ENCODE measurements at places on chromosomes 7 and 10.

DNA sequence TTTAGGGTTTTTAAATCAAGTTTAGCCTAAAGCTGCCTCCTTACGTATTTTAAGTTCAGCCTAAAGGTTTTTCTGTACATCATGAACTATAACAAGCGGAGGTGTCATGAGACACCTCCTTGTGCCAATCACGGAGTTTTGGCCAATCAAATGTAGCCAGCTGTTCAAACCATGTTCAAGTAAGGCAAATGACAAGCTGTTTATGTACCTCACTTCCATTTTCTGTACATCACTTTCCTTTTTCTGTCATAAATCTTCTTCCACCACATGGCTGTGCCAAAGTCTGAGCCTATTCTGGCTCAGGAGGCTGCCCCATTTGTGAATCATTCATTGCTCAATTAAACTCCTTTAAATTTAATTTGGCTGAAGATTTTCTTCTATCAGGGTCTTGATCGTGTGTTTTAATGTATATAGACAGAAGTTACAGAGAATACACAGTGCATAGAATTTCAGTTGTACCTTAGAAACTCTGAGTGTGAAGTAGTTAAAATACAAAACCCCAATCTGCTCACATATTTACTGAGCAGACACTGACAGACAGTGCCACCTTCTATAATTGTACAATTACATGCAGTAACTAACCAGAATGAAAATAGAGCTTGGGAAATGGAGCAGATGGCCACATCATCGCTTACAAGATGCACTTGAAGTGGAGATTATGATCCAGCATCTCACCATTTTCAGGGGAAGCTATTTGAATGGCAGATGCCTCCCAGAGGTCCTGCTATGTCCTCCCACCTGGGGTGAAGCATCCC is 76.9 kb upstream of the LANCL2 start:
- DNase-seq: no peak

- peak; percentile 25 for DNase-seq
These were observed 77.5 kb upstream of the CACUL1 start for GRCh38 chr10:118832241-118832651.

- no peak for DNase-seq
These were observed 295.4 kb downstream of the GRID1 start for GRCh38 chr10:86071145-86071544.

- no peak for DNase-seq
These were observed 1066.3 kb downstream of the CNTNAP2 start for GRCh38 chr7:147182874-147183273.

GRCh38 chr10:43809211-43809930 is 160.7 kb upstream of the ZNF32 start:
- peak; percentile 8 for DNase-seq

GRCh38 chr10:11724938-11725776 is 17.0 kb upstream of the ECHDC3 start:
- DNase-seq: peak; percentile 86

DNA sequence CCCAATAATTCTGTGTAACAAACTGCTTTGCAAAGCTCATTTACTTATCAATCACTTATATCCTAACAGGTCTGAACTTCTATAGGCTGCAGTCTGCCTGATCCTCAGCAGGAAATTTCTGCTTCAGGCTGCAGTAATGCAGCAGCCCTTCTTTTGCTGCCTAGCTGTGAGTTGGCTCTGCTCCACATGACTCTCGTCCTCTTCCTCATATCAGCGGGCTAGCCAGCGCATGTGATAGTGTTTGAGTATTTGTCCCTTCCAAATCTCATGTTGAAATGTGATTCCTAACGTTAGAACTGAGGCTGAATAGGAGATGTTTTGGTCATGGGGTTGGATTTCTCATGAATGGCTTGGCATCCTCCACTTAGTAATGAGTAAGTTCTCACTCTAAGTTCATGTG is 387.8 kb downstream of the SEMA3D start:
- DNase-seq: peak; percentile 2

DNA sequence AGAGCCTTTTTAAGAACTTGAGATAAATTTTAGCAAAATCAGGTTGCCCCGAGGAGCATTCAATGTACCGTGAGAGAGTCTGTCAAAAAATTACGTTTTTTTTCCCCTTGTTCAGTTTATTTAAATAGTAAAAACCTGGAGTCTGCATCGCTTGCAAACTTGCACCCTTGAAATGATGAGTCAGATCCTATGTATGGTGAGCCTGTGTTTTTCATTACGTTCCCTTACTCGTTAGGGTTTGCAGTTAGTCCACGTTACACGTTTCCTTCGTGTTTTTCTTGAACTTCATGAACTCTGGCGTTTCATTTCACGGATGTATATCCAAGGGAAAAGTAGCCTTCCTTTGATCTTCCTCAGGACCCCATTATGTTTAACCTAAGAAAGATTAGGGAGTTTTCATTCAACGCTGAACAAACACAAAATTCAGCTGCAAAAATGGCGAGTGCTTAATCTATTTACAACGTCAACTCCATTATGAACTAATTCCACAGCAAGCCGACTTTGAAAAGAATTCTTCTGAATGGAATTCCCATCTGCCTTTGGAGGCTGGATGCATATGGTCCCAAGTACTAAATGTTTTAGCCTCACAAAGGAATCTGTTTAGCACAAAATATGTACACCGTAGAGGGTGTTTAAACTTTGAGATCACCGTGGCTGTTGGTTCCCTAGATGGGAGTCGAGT is 182.4 kb downstream of the MYOF start:
- DNase-seq: no peak

DNA sequence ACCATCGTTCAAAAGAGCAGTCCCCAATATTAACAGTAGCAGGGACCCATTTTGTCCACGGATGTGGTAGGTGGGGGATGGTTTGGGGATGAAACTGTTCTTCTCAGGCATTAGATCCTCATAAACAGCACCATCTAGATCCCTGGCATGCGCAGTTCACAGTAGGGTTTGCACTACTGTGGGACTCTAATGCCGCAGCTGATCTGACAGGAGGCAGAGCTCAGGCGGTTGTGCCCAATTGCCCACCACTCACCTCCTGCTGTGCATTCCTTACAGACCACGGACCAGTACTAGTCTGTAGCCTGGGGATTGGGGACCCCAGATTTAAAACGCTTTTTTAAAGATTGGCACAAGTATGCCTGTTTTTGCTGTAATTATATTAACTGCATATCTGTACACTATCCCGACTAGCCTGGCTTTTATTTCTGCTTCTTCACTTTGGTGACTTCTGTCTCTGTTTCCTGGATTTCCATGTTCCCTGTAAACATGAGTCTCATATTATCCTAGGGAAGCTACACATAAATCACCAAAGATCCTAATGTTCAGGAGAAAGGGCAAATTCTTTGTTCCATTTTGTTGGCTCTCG is 163.3 kb upstream of the AKR1E2 start:
- no peak for DNase-seq
